Activated CD8-positive, alpha-beta memory T cell treated with anti-CD3 and anti-CD28 coated beads, Interleukin-2, amount 50 U/mL, for 4 hours (primary cell): ENCODE measurements at places on chromosomes 2 and 18.

- no peak for DNase-seq
Observed at GRCh38 chr18:9017905-9018227, 84.6 kb upstream of the NDUFV2 start.

GRCh38 chr18:75003764-75004690 lies 204.9 kb downstream of the PTGR3 start:
- DNase-seq, result no peak

DNA sequence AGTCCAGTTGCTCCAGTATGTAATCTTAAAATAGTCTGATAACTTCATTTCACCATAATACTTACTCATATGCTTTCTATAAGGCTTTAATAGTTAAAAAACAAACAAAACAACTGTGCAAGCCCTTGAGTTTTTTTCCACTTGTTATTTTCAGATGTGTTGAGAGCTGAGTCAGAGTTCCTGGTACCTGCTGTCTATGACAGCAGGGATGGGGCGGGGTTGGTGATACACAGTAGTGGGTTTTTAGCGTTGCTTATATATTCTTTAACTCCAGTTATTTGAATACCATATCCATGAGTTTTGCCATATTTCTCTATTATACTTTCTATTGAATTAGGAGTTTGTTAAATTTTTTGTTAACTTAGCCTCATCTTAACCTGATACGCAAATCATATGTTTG lies 5.0 kb downstream of the NAPG start:
- peak; percentile 30 for DNase-seq

DNA sequence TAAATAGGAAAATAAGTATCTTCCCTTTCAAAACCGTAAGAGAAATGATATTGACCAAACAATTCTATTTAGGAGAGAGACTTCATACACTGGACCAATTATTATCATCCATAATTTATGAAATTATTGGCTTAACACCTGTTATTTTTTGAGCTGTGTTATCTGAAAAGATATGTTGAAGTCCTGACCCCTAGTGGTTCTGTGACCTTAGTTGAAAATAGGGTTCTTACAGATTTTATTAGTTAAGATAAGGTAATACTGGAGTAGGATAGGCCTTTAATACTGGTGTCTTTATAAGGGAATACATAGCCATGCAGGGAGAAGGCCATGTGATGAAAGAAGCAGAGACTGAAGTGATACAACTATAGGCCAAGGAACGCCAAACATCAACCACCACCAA lies 659.6 kb downstream of the DCC start:
- no peak for DNase-seq

- DNase-seq, result no peak
Observed at GRCh38 chr2:69961496-69961895, at the start of gene ASPRV1. Gene ASPRV1 (minus strand): TSS chr2:69961631. CDS start chr2:69961436, 195 bp downstream.

DNA sequence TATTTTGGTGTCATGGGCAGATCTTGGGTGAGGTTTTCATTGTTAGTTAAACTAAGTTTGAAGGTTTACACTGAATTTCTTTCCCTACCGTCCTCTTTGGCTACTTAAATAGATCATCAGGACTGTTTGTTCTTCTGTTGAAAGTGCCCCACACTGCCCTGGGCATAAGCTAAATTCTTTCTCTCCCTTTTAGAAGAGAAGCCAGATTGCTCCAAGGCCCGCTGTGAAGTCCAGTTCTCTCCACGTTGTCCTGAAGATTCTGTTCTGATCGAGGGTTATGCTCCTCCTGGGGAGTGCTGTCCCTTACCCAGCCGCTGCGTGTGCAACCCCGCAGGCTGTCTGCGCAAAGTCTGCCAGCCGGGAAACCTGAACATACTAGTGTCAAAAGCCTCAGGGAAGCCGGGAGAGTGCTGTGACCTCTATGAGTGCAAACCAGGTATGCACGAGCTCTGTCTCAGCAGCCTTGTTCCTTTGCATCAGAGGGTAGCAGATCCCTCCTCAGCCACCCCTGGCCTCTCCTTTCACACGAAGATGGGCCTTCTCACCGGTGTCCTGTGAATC lies 85.6 kb downstream of the CRIM1 start:
- DNase-seq, result no peak

GRCh38 chr2:231364961-231365810 lies 30.3 kb upstream of the B3GNT7 start:
- DNase-seq, result no peak

GRCh38 chr2:79831961-79832360 lies 319.1 kb downstream of the CTNNA2 start:
- DNase-seq, result no peak

GRCh38 chr18:28574175-28574574 lies 397.2 kb upstream of the CDH2 start:
- no peak for DNase-seq

DNA sequence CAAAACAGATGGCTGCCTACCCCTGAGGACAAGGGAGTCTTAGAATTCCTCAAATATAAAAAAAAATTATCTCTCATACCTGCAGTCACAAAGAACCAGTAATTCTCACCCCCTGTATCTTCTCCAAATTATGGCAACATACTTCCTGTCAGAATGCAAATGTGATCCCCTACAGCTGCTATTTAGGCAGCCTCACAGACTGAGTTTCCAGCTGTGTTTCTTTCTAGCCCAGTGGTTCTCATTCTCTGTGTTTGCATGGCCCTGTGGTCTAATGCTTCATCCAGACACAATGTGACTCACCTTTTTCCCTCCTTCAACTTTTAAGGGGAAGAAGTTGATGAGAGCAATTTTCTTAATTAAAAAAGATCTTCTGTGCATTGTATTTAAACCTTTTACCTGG lies 726.3 kb downstream of the TSN start:
- DNase-seq, result no peak

DNA sequence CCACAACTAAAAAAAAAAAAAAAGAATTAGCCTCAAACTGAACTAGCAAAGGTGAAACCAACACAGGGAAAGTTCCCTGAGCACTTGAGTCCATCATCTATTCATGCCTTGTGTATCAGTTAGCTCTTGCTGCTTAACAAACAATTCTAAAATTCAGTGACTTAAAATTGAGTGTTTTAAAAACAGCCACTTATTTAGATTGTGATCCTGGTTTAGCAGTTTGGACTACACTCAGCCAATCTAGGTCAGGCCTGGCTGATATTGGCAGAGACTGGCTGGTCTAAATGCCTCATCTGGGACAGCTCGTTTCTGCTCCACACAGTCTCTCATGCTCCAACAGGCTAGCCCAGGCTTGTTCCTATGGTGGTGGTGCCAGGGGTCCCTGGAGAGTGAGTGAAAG lies 247.9 kb downstream of the ATAD2B start:
- no peak for DNase-seq

DNA sequence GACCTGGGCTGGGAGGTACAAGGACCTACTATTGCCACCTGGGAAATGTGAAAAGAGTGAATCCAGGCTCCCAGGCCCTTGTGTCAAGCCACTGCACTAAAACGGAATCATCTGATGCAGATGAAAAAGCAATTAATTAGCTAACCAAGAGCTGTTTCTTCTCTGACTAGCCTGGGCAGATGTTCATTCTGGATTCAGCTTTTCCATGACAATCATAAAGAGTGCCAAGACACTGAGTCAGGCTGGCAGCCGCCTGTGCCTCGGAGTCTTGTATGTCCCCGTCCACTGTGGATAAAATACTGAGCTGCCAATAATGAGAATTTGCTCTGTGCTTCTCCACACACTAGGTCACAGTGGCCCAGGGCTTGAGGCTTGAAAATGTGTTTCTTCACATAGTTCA lies 21.7 kb upstream of the LCLAT1 start:
- DNase-seq, result no peak

- DNase-seq, result no peak
Observed at GRCh38 chr18:79466591-79466990, 70.9 kb downstream of the NFATC1 start.

- no peak for DNase-seq
Observed at GRCh38 chr2:43196768-43197587, 29.4 kb downstream of the ZFP36L2 start.

- DNase-seq, result no peak
Observed at GRCh38 chr2:33011941-33012340, 65.2 kb downstream of the LTBP1 start.

GRCh38 chr18:45666520-45666919 lies 51.2 kb downstream of the SLC14A2 start:
- DNase-seq, result no peak

DNA sequence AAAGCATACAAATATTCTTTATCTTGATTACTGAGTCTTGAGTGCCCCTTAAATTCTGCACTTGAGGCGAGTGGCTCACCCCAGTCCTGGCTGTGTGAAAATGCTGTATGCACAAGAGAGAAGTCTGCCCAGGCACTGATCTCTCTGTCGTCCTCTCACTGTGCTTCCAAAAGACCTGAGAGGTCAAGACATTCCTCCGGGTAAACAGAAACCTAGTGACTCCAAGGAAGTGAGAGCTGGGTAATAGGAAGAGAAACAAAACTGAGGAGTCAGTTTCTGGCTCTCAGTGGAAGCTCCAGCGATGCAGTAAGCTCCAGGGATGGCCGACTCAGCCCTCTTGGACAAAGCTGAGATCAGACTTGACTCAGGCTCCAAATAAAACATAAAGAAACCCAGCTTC lies 70.9 kb downstream of the AAK1 start:
- no peak for DNase-seq
